ENCODE measurements at places on chromosomes 5 and 9.
A peak's percentile ranks its signal among the peaks of the same experiment; 100 is the strongest.

- peak; percentile 14 for DNase-seq
These were observed 1.8 kb downstream of the SHB start for GRCh38 chr9:38066914-38067858.

DNA sequence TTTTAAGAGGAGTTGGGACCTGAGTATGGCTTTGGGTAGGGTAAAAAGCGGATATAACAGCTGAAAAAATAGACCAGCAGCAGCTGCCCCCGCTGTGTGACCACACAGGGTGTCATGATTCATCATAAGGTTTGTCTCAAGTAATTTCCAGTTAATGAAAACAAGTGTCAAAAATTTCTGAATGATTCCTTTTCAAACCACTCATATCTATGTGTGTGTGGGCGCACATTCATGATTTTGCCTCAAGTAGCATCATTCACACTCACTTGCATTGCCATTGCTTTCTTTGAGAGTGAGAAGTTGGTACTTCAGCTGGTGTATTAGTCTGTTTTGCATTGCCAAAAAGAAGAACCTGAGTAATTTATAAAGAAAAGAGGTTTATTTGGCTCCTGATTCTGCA, 12.1 kb upstream of the TNFAIP8 start:
- DNase-seq: peak; percentile 62

DNA sequence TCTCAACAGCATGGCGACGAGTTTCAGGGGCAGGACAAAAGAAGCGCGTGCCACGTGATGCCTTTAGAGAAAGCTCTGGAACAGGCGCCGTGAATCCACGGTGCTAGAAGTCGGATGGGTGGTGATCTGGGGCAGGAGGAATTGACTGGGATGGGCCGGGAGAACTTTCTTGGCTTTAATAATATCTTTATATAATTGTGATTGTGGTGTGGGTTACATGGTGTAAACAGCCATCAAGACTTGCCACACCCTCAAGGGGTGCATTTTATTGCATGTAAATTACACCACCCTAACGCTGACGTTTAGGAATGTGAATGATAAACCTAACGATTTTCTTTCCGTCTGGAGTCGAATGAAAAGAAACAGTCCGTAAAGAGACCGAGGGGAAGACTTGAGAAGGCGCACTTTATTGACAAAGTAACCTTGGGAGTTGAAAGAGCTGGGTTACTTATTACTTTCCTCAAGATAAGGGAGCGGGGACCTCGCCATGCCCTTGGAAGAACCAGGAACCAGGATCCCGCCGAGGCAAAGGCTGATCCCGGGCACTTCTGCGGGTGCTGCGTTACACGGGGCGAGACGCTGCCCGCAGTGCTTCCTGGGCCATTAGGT, 8.5 kb downstream of the NRARP start:
- no peak for DNase-seq

DNA sequence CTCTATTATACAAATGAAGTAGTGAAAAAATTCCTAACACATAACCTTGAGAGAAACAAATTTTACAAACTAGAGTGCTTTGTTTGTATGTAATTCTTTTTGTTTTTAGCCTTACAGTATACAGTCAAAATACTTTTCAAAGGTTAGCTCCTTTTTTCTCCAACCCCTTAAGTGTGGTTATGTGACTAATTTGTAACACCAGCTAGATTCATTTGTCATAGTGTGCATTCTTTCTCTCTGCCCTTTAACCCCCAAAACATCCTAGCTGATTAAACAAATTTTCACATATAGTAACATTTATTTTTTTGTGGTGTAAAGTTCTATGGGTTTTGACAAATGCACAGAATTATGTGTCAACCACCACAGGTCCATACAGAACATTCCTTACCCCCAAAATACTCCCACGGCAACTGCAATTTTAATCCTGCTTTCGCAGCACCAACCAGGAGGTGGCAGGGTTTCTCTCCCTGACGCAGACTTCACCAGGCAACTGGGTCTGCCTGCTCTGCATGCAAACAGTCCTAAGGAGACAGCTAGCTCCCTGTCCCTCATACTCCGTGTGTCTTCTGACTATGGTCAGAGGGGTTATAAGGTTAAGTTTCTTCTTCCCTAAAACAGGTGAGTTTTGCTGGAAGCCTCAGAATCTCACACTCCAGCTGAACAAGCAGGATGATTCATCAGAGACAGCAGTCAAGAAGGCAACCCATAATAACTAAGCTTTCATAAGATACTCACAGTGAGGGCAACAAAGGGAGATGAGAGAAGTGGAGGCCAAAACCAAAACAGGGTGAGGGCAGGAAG, 44.5 kb upstream of the NR5A1 start:
- DNase-seq: no peak

GRCh38 chr9:24620741-24621140, 75.0 kb upstream of the IZUMO3 start:
- DNase-seq: no peak

All from CD4-positive, alpha-beta T cell treated with Interleukin-21 for 1 hour (primary cell).